ENCODE measurements at places on chromosomes 4 and X.

- DNase-seq, result no peak
These were observed 778.4 kb upstream of the AADAT start for GRCh38 chr4:170868170-170868569.

GRCh38 chr4:57418133-57418532 lies 307.9 kb upstream of the IGFBP7 start:
- no peak for DNase-seq

- DNase-seq, result no peak
These were observed 119.6 kb downstream of the PAPSS1 start for GRCh38 chr4:107600436-107600835.

DNA sequence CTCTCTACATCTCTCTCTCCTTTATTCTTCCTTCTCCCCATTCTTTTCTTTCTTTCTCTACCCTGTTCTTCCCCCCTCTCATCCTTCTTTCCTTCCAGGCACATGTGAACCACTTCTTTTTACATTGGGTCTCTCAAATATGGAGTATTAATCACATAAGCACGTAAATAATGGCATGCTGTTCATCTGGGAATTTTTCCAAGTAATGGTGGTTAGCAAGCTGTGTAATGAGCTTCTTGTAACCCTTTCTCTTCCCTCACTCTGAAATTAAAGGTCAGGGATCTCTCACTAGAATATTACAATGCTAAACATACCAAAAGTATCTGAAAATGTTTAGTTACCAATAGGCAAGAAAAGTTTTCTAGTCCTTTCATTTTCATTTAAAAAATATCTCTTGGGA lies 239.9 kb upstream of the TEX13A start:
- no peak for DNase-seq

- no peak for DNase-seq
These were observed 1039.9 kb downstream of the GLUD2 start for GRCh38 chrX:122087341-122087740.

- no peak for DNase-seq
These were observed 66.1 kb upstream of the HGFAC start for GRCh38 chr4:3375688-3376087.

GRCh38 chr4:80125252-80126177 lies 52.5 kb upstream of the ANTXR2 start:
- peak; percentile 11 for DNase-seq

DNA sequence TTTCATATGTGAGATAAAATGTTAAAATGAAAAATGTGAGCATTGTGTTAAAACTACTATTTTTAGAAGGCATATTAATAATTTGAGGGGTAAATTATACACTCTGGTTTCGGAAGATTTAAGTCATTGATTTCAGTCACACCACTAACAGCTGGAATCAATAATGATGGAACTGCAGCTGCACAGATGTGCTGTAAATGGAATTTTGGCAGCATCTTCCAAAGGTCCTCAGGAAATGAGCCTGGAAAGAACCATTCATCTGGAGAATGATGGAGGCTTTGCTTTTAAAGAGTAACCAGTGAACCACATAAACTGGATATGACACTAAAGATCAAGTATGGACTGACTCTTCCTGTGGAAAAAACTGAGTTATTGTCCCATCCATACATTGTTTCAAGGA lies 759.0 kb upstream of the EPHA5 start:
- DNase-seq, result no peak

DNA sequence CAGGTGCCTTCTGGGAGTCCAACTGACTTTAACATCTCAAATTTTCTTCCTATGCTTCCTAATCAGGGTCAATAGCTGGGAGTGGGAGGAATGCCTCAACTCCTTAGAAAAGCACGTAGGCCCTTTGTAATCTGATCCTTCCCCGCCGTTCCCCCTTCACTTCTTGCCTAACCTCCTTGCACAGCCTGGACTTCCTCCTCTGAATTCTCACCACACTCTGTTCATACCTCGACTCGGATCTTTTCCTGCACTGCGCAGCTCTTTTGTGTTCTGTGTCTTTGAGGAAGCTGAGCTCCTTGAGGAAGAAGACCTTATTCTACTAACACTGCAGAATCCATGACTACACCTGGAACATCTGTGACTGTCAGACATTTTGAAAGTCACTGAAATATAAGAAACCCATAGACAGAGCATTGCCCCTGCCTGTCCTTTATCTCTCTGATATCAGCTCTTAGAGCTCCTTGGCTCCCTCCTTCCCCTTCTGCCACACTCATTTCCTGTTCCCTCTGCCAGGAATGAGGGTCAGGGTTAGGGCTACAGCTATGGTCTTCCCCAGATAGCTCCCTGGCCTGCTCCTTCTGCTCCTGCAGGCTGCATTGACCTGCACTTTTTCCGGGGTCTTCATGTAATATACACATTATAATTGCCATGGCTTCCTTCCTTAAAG lies 140.2 kb upstream of the LDB2 start:
- no peak for DNase-seq

DNA sequence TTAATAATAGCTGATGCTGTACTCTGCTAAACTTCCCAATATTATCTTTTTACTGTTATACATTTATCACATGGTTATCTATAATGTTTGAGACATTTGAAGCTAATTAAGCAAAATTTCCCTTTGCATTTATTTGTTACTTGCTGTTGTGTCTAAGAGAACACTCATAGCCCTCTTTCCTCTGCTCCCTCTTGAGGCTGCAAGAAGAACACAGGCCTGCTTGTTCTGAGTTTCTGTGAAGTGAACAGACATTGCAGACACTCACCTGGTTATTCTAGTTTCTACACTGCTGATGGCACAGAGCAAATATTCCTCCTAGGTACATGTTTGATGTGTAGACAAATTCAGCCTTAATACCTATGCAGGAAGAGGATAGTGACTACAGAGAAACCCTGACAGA lies 367.8 kb downstream of the GASK1B start:
- DNase-seq, result peak; percentile 23

DNA sequence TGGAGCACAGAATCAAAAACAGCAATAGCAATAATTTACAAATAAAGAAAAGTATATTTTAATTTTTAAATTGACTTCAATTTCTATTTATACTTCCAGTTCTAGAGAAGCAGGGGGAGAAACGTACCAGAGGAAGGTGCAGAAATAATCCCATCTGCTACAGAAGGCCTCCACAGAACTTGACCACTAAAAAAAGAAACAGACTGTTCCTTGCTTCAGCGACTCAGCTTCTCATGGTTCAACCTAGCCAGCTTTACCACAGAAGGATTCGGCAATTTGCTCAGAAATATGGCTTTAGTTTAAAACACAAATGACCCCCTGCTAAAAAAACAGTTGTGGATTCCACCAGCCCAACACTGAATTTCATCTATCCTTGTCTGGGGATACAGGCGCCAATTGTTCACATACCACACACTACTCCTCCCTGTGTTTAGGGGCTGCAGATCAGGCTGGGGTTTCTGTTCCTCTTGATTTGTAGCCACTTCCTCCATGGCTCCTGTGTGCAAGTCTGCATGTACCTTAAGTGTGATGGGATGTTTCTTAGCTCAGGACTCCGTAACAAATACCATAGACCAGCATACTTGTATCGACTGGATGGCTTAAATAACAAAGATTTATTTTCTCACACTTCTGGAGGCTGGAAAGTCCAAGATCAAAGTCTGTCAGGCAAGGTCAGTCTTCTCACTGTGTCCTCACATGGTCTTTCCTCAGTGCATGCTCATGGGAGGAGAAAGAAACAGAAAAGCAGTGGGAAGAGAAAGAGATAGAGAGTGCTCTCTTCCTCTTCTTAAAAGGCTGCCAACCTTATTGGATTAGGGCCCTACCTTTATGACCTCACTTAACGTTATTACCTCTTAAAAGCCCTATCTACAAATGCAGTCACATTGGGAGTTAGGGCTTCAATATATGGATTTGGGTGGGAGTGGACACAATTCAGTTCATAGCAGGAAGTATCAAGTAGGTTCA lies 79.1 kb downstream of the AMOT start:
- DNase-seq, result no peak

- no peak for DNase-seq
These were observed 740.1 kb downstream of the KLHL13 start for GRCh38 chrX:117376460-117376859.

DNA sequence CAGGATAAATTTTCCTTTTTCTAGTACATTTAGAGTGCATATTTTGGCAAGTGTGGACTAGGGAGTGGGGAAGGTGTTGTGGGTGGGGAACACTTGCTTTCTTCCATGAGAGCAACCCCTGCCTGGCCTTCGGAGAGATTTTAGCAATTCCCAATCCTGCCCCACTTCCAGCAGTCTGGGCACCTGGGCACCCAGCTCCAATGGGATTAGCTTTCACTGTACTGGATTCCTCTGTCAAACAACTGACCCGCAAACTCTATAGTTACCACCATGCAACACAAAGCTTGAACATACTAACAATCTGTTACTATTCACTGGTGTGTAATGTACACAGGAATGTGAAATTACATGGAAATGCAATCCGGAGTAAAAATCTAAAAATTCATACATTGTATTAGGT lies 50.3 kb downstream of the SH3RF1 start:
- DNase-seq, result no peak

GRCh38 chrX:71935476-71935875 lies 24.8 kb downstream of the NHSL2 start:
- no peak for DNase-seq

- no peak for DNase-seq
These were observed 255.1 kb downstream of the IL15 start for GRCh38 chr4:141891260-141892120.

GRCh38 chr4:186537843-186538521 lies 17.4 kb downstream of the MTNR1A start:
- DNase-seq, result no peak

DNA sequence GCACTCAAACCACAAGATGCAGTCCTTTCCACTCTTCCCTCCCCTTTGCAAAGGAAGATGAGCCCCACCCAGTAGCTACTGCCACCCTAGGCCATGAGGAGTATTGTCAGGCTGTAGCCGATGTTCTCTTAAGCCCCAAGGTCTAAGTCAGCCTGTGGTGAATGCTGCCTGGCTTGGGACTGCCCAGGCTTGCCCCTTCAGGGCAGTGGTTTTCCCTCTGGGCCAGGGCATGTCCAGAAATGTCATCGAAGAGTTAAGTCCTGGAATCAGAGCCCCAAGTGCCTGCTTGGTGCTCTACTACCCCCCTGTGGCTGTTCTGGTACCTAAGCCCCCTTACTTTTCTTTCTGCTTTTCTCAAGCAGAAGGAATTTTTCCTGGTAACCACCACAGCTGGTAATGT lies 11.8 kb upstream of the PGK1 start:
- DNase-seq, result peak; percentile 21

DNA sequence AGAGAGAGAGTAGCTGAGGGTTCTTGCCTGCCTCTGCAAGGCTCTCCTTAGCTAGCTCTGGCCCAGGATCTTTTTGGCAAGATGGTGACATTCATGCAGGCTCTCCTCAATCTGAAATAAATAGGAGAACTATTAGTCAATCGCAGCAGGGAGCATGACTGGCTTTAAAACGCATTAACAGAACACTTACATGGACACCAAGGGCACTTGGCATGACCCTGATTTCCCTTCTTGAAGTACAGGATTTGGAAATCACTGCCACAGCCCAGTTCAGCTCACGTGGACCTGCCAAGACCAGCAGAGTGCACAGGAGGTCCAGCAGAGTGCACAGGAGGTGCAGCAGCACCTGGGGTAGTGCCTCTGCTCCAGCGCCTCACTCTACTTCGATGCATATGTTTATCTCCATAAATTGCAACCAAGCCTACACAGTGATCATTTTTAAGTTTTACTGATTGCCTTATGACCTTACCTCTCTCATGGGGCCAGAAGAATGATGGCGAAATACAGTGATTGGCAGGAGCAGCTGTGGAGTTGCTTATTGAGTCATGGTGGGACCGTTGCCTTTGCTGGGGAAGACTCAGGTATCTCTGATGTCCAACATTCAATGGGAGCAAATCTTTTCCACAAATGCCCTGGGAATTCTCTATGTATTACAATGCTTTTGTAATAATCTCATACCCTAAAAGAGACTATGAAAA lies 122.4 kb downstream of the SYNPO2 start:
- DNase-seq, result no peak

DNA sequence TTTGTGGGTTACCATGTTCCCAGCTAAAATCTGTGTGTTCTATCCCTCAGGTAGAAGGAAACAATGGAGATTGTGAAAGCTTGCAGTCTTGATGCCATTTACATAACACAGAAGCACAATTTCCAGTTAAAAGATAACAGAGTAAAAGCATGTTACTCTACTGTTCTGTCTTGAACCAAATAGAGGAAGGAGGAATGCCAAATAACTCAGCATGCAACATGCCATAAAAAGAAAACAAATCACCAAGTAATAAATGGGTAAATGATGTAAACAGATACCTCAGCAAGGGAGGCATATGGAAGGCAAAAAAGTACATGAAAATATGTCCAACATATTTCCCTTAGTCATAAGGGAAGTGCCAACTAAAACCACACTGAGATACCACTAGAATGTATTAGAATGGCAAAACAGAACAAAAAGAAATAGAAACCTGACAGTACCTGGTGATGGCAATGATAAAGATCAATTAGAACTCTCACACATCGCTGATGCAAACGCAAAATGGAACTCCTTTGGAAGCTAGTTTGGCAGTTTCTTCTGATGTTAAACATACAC lies 502.6 kb upstream of the HS3ST1 start:
- no peak for DNase-seq

DNA sequence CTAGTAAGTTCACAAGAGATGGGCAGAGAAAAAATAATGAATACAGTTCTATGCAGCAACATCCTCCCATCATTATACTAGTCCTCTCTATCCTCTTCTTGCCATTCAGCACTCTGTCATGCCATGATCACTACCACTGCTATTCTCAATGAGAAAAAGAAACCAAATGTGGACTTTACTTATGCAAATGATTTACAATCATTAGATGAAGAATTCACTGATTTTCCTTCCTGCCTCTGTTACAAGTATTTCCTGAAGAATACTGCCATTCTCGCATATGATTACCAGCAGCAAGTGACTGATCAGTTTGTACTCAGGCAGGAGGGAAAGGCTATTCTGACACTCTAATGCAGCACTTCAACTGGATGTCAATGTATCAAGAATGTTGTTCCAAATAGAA lies 50.3 kb downstream of the WDFY3 start:
- no peak for DNase-seq

GRCh38 chr4:76738086-76738931 lies 159.6 kb downstream of the SOWAHB start:
- DNase-seq, result no peak

DNA sequence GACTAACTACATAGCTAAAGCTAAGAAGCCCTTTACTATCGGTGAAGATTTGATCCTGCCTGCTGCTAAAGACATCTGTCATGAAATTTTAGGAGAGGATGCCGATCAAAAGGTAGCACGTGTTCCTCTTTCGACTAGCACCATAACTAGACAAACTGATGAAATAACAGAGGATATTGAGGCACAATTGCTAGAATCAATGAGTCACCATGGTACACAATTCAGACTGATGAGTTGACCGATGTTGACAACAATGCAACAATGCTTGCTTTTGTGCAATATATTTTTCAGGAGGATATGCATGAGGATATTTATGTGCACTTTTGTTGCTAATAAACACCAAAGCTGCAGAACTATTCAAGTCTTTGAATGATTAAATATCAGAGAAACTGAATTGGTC lies 24.3 kb downstream of the TBCK start:
- DNase-seq, result no peak
